Astrocyte of the hippocampus (primary cell): ENCODE measurements at places on chromosomes 11 and 22.

- DNase-seq, result no peak
Observed at GRCh38 chr11:119179983-119180382, 5.3 kb upstream of the NHERF4 start.

DNA sequence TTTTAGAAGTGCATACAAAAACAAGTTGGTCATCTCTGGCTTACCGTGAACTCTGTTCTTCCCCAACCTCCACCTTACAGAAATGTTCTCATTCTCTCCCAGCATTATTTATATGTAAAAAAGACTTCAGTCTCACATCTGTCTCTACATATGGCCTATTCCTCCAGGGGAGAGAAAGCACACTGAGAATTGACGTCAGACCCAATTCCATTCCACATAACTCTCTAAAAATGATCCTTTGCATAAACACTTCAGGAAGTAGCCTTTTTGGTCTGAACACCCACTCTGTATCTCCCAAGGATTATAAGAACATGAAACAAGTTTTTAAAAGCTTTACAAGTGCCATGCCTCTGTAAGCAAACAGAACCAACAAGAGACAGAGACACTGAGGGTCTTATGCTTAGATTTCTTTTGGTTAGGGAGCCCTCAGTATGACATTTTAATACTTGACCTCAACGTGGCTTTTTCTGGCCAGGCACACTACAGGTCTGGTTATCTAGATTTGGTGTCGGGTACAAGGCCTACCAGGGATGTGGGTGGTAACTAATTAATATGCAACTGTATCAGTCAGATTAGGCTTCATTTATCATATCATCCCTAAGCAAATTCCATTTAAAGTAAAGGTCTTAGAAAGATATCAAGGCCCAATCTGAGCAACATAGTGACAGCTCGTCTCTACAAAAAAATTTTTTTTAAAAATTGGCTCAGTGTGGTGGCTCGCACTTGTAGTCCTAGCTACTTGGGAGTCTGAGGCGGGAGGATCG, 48.5 kb upstream of the PPP2R1B start:
- DNase-seq, result no peak

DNA sequence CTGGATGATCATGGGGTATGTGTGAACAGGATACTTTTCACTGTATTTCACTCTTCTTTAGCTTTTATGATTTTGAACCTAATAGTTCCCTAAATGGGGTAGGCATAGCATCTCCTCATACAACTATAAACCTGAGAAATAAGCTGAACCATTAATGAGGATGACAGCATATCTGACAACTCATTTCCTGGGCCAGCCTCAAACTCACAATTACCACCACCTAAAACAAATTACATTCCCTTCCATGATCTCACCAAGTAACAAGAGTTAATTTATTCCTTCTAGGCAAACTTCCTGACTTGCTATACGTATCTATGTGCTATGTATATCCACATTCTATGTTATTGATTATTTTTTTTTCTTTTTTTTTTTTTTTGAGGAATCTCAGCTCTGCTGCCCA, 23.0 kb downstream of the SIK3 start:
- no peak for DNase-seq

- DNase-seq, result peak; percentile 55
Observed at GRCh38 chr11:132158696-132159095, 788.3 kb downstream of the NTM start.

DNA sequence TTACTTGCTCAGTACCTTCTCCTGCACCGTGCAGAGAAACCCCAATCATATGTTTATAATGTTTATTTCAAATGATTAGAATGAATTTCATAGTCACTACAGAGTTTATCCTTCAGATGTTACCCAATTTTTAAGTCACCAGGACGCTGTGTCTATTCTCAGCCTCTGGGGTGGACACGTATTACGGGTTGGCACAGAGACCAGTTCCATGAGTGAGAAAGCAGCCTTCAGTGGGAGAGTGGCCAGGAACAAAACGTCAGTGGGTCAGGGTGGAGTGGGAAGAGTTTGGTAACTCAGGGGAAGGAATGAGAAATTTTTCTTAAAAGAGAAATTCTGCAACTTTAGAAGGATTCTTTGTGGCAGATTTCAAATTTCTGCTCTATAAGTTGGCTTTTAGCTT, 77.1 kb upstream of the MTMR2 start:
- no peak for DNase-seq

GRCh38 chr11:62266558-62266957, 3.4 kb upstream of the SCGB2A2 start:
- no peak for DNase-seq

DNA sequence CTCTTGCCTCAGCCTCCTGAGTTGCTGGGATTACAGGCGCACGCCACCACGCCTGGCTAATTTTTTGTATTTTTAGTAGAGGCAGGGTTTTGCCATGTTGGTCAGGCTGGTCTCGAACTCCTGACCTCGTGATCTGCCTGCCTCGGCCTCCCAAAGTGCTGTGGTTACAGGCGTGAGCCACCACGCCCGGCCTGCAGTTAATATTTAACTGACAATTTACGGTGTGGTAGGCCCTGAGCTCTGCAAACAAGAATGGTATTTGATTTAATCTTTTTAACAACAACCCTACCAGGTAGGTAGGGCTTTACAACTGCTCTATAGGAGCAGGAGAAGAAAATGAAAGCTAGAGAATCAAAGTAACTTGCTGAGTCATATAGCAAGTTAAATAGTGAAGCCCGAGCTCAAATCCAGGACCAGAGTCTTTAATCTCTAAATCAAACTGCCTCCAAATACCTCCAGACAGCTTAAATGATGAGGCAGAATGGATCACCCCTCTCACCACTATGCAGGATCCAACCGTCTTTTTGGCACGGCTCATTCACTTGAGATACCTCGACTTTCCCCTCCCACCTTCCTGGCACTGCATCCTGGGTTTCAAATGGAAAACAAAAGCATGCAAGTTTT, 9.4 kb downstream of the UEVLD start:
- no peak for DNase-seq

DNA sequence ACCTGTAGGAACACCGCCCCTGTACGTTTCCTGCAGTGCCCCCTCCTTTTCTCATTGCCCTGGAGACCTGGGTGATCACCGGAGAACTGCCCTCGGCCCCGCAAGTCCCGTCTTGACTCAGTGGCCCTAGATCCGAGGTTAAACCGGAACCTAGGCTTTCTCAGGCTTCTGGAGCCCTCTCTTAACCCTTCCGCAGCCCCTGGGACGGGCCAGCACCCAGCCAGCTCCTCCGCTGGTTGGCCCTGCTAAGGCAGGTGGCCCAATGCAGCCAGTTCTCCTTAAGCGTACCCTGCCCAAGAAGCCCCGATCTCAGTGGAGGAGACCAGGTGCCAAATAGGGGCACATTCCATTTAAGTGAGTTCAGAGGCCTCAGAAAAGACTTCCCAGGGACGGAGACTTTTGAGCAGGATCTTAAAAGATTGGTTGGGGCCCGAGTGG, 776 bp downstream of the NLRX1 start:
- peak; percentile 78 for DNase-seq

DNA sequence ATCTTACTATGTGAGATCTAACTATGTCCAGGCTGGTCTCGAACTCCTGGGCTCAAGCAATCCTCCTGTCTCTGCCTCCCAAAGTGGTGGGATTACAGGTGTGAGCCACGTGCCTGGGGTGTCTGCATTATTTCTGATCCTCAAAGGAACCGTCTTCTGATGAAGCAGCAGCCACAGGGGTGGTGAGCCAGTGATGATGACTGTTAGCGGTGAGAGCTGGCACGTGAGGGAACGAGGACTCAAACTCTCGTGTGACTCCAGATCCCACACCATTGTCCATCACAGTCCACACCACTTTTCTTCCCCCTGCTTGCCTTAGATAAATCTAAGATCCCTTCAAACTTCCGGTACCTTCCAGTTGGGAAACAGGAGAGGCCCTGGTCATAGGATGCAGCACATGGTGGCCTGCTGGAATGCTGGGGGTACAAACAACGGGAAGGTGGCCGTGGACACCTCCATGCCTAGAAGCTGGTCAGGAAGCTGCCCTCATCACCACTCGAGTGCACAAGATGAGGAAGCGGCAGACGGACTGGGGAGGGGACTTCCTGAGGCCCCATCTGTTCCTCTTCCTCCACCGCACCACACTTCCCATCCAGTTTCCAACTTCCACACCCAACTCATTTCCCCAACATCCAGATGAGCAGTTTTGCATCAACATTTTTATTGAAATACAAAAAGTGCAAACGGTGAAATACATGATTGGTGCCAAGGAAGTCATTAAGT, 23.8 kb downstream of the ARHGAP1 start:
- DNase-seq, result no peak

- no peak for DNase-seq
Observed at GRCh38 chr11:95684170-95684569, 105.4 kb downstream of the FAM76B start.

GRCh38 chr11:11467312-11467711, 114.3 kb upstream of the CSNK2A3 start:
- DNase-seq, result no peak

DNA sequence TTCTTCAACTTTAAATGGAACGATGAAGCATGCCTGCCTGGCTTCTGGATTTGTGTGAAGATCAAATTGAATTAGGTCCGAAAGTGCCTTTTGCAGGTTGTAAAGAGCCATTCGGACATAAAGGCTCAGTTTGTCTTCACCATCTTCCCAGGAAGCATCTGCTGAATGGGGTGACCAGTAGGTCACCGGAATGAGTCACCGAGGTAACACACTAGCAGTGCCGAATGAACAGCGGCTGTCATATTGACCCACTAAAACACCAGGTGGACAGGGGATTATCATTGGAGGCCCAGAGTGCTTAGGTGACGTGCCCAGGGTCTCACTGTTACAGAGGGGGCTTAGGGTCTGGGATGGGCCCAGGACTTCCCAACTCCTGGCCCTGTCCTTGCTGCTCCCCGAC, 43.1 kb upstream of the MYH9 start:
- no peak for DNase-seq

DNA sequence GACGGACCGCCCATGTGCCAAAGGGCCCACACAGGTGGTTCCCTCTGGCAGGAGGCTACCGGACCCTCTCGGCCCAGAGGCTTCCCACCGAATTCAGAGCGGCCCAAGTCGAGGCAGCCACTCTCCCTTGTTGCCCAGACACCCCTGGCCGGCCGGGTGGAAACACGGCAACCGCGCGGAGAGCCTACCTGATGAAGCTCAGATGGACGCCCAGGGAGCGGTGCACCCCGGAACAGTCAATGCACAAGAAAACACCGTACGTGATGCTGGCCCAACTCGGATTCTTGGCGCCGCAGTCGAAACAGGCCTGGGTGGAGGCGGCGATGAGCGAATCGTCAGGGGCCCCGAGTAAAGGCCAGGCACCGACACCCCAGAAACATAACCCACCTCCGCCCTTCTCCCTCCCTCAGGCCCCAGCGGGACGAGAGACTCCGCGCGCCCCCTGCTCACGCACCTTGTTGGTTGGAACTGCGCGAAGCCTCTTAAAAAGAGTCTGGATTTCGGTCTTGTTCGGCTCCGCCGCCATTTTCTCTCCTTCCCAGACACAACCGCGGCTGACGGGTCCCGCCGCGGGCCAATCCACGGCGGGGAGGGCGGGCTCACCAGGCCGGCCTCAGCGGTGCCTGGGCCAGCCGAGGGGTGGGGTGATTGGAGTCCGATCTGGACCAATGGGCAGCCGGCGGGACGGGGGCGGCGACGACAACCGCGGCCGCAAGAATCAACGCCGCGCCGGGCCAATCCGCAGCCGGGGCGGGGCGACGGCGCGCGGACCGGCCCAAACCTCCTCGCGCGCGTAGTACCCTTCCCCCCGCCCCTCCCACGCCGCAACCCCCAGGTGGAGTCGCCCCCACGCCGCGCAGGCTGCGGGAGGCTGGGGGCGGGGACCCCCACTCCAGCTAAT, at the start of gene ARFGAP2:
Gene ARFGAP2, minus strand, starts transcription at position 552 of the 901 bp plus-strand sequence. Its CDS starts 26 bp downstream, at position 526.
- peak; percentile 99 for DNase-seq

DNA sequence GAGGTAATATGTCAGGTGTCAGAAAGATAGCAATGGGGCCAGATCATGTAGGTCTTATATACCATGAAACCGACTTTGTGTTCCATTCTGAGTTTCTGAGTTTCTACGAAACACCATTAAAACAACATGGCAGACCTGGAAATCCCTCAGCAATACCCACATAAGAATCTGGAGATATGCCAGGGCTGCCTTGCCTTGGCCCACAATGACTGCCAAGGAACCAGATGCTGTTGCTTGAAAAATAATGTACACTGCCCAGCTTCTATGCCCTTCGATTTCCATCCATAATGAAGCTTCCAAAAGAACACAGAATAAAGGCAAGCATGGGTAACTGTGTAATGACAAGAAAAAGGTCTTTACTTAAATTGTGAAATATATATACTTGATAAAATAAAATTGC, 277.4 kb downstream of the SOX6 start:
- DNase-seq, result no peak

GRCh38 chr11:95723361-95723942, 66.1 kb downstream of the FAM76B start:
- peak; percentile 73 for DNase-seq

GRCh38 chr22:45019861-45020655, 10.3 kb upstream of the PHF21B start:
- no peak for DNase-seq

- DNase-seq, result no peak
Observed at GRCh38 chr11:61724437-61724836, 28.0 kb upstream of the MYRF start.

GRCh38 chr22:22878801-22879674, 8.6 kb upstream of the IGLL5 start:
- DNase-seq, result no peak

- peak; percentile 87 for DNase-seq
Observed at GRCh38 chr11:74449369-74449931, 17.9 kb downstream of the KCNE3 start.

- DNase-seq, result no peak
Observed at GRCh38 chr11:1625541-1625940, 3.6 kb upstream of the KRTAP5-4 start.

- no peak for DNase-seq
Observed at GRCh38 chr11:78214331-78215194, 25.8 kb downstream of the USP35 start.

- DNase-seq, result peak; percentile 44
Observed at GRCh38 chr11:16812274-16812673, 73.8 kb downstream of the C11orf58 start.

DNA sequence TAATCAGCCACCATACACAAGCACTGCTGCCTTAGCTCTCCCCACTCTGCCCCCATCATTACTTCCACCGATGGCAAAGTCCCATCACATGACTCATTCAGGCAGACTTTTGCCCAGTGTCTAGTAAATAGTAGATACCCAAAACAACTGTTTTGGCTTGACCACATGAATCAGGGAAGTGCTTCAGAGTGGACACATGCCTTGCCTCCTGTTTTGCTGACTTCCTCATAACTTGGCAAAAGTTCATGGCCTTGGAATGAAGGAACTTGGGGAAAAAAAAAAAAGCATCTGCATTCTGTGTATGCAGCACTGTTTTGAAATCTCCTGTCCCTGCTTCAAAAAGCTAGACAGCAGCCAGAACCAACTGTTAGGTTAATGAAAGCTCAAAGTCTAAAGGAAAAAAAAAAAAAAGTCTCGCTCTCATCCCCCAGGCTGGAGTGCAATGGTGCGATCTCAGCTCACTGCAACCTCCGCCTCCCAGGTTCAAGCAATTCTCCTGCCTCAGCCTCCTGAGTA, 335.3 kb downstream of the FAM181B start:
- peak; percentile 59 for DNase-seq
